AG04449 (cell line): ENCODE measurements at places on chromosomes 16 and 17.

- no peak for DNase-seq
Observed at GRCh38 chr17:52027081-52027480, 131.4 kb downstream of the CA10 start.

DNA sequence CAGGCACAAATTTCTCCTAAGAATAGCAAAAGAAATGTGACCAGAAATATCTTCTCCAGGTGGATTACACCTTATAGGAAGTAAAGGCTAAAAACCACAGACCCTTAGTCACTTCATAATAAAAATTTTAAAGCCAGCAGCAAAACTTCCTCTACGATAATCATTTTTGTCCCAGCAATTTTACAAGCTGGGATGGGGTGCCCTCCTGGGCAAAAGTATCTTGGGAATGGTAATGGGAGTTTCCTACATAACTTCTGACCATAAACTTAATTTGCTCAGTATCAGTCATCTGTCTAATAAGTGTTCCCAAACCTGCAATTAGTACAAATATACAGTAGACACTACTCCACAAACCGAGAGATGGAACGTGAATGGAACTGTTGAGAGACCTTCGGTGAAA is 3.0 kb downstream of the PHF12 start:
- no peak for DNase-seq

GRCh38 chr16:17461951-17462729 is 8.6 kb downstream of the XYLT1 start:
- no peak for DNase-seq

GRCh38 chr16:88437367-88437964 is 15.6 kb upstream of the ZFPM1 start:
- no peak for DNase-seq

DNA sequence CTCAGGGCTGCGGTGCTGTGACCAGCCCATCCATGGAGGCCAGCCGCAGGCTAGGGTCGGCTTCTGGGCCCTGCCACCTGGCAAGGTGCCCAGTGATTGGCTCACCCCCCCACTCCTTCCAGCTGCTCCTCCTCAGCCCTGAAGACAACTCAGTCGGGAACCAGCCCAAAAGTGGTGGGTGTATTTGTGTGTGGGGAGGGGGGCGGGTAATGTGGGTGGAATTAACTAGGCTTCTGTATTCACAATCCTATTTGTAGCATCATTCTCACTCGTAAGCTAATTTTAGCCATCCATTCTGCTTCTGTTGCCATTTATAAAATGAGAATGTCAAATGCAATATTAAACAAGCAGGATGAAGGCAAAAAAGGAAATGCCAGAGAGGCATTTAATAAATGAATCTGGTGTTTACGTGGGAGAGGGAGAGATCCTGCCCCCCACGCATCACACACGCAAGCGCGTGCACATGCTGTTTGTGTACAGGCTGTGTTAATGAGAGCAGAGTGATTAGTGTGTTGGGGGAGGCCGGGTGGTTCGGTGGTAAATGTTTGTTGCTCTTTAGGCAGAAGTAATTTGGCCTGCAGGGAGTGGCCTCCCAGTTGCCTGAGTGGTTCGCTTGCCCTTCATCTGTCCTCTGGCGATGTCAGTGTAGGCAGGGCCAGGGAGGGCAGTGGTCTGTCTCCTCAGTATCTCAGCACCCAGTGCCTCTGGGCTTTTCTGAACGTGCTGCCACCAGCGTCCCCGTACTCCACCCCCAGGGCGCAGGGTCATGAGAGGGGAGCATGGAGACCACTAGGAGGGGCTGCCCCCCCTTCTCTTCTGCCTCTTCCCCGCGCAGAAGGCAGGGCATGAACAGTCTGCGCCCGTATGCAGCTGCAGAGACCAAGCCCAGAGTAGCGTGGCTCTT is 140.1 kb downstream of the CCDC182 start:
- DNase-seq, result no peak

DNA sequence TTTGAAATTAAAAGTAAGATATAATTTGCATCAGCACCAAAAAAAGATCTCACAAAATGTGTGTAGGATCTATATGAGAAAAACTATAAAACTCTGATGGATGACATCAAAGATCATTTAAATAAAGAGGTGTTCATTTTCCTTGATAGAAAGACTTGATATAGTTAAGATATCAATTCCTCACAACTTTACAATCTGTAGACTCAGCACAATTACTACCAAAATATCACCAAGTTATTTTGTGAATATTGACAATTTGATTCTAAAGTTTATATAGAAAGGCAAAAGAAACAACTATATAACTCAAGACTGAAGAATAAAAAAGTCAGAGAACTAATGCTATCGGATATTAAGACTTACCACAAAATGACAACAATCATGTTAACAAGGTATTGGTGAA is 638.9 kb downstream of the HS3ST4 start:
- DNase-seq, result no peak

GRCh38 chr17:34384822-34385605 is 22.0 kb upstream of the CCL1 start:
- DNase-seq, result no peak

DNA sequence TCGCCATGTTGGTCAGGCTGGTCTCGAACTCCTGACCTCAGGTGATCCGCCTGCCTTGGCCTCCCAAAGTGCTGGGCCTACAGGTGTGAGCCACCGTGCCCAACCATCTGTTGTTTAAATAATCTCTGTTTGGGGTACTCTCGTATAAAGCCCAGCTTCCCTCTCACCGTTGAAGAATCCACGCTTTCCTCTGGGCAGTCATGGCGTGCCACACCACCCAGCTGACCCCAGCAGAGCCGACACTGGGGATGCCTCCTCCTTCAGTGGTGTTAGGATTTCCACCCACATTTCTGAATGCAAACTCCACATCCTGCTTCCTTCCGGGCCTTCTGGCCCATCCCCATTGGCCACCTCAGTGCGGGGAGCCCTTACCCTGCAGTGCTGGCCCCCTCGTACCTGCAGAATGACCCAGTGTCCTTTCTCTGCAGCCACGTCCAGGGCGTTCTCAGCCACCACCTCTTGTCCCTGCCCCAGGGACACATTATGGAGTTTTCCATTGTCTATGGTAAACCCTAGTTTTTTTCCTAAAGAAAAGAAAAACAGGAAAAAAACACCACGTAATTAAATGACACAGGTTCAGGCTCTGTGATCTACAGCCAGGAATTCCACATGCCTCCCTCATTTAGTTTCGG is 60.4 kb downstream of the PGS1 start:
- DNase-seq, result no peak
